Natural killer cell treated with Interleukin-12 subunit alpha and Interleukin-12 subunit beta and Interleukin-15 and Interleukin-18, amount 100 ng/mL, for 72 hours (primary cell): ENCODE measurements at places on chromosomes 2 and 18. TPM values are rescaled to one million over a fixed set of nuclear protein-coding genes. Genes with fewer than 3 reads are reported as not detected.

DNA sequence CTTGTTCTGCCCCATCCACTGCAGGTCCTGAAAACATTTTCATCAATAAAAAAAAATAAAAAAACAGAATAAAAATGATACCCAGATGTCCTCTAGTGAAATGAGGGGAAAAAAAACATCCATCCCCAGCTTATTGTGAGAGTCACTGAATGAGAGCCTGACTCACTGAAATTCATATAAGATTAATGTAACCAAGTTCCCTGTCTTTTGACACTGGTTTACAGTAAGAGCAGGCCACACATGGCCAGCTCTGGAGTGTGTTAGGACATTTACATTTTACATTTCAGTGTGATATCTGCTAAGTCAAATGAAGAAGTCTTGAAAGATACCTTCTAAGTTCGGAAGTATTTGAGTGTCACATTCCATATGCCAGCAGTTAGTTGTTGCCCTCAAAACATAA, 21.1 kb upstream of the IL18R1 start:
- DNase-seq = no peak

GRCh38 chr2:232838406-232838874, 31.6 kb upstream of the SNORC start:
- DNase-seq = peak; percentile 68

DNA sequence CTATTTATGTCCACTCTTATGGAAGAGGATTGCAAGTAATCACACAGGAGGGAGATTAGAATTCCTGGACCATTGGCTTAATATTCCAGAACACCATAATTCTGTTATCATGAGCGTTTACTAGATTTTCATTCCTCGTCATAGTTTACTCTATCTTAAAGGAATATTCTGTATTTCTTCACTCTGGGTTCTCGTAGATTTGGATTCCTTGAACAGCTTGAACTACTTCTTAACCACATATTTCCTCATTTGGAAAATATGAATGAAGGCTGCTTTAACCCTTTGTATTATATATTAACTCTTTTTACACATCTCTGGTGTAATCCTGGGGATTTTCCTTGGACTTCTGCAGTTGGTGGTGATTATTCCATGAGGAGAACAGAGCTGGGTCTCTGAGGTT, 46.3 kb upstream of the CCBE1 start:
- no peak for DNase-seq

- DNase-seq = no peak
Observed at GRCh38 chr2:203650860-203651613, 55.4 kb upstream of the CD28 start.

DNA sequence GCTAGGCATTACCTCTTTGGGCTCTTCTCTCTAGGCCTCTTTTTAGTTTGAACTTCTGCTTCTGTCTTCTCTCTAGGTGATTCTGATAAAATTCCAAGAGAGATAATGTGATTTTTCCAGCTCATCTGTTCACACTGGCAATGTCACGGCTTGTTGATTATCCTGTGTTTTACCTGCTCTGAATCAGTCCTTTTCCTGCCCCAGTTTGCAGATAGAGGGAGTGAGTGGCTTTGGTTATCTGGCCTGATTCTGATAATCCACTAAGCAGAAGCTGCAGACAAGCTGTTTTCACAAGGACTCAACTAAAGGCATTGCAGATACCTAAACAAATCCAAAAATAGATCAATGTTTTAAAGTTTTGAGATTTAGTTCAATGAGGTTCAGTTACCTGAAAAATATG, 111.9 kb downstream of the DCC start:
- DNase-seq = no peak

DNA sequence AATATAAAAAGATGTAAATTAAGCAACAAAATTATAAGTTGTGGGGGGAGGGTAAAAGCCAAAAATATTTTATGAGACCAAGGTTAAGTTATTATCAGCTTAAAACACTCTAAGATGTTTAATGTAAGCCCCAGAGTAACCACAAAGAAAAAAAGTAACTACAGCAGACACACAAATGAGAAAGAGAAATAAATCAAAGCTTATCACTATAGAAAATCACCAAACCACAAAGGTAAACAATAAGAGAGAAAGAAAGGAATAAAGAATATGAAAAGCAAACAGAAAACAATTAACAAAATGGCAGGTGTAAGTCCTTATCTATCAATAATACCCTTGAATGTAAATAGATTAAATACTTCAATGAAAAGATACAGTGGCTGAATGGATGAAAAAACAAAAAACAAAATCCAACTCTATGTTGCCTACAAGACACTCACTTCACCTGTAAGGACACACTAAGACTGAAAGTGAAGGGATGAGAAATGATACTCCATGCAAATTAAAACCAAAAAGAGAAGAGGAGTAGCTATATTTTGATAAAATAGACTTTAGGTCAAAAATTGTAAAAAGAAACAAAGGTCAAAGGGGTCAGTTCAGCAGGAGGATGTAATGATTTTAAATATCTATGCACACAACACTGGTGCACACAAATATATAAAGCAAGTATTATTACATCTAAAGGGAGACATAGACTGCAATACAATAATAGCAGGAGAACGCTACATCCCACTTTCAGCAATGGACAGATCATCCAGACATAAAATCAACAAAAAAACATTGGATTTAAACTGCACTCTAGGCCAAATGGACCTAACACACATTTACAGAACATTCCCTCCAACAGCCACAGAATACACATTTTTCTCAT, 80.7 kb downstream of the PTPN2 start:
- no peak for DNase-seq

DNA sequence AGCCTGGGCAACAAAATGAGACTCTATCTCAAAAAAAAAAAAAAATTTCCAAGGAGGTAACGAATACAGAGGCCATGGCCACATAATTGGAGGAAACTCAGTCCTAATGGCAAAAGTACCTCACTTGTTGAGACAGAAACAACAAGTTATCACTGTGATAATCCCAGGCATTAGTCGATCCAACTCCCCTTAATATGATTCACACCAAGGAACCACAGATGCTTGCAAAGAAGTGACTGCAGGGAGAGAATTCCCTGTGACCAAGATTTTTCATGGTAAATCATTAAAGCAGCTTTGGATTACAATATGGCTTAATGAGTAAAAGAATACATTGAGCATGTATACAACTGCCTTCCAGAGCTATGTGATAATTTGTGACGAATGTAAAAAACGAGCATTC, 80.4 kb upstream of the RNU4ATAC start:
- no peak for DNase-seq

- no peak for DNase-seq
Observed at GRCh38 chr18:36745219-36745975, 83.4 kb downstream of the TPGS2 start.

- DNase-seq = no peak
Observed at GRCh38 chr2:199488772-199489400, 31.1 kb upstream of the SATB2 start.

GRCh38 chr2:2698182-2699120, 367.4 kb upstream of the MYT1L start:
- DNase-seq = no peak

- no peak for DNase-seq
Observed at GRCh38 chr2:71609441-71609840, 156.1 kb downstream of the DYSF start.

DNA sequence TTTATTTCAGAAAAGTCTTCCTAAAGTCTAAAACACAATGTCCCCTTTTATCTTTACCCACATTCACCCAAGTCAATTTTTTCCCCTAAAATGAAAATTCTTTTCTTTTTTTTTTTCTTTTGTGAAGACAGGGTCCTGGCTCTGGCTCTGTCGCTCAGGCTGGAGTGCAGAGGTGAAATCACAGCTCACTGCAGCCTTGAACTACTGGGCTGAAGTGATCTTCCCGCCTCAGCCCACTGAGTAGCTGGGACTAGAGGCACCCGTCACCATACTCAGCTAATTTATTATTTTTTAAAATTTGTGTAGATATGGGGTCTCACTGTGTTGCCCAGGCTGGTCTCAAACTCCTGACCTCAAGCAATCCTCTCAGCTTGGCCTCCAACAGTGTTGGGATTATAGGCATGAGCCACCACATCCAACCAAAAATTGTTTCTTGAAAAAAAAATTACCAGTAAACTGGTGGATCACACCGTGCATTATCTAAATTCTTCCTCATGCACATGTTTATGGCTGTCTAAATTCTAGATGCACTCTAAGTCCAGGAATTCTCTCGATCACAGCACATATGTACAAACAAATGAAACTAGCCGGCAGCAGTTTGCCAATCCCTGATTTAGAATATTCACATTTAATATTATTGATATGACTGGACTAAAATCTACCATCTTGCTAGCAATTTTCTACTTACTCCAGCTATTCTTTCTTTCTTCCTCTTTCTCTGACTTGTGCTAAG, 56.8 kb downstream of the OLA1 start:
- DNase-seq = no peak

DNA sequence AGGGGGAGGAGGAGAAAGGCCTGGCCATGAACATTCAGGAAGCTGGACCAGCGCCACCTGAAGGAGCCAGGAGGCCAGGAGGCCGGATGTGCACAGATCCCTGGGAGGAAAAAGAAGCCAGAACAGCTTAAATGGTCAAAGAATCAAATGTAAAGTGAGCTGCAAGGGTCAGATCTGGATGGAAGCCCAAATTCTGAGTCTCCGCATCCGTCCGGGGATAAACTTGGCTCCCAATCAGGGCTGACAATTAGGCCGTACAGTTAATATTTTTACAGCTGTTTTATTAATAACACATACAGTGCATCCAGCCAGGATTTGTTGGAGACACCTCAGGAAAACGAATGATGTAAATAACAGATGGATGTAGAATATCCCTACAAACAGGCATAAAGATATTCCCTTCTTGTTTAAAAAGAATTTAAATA, 495.1 kb upstream of the TCF4 start:
- DNase-seq = no peak

- no peak for DNase-seq
Observed at GRCh38 chr2:102975996-102976975, 214.5 kb downstream of the TMEM182 start.

DNA sequence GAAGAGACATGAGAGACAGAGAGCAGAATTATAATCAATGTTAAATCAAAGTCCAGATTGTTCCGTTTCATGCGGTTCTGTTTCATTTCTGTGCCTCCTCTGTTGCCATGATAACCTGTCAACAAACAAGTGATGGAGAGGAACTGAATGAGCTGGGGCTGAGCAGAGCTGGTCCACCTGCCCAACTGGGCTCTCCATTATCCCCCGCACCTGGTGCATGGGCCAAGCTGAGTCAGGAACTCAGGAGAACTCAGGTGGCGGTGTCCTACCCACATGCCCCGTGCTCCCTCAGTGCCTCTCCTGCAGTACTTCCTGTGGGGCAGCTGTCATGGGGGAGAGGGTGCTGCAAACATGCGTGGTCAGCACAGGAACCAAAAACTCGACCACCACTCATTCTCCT, 178.8 kb downstream of the TTC32 start:
- no peak for DNase-seq

- DNase-seq = no peak
Observed at GRCh38 chr2:33441235-33441810, 35.1 kb upstream of the RASGRP3 start.

- DNase-seq = no peak
Observed at GRCh38 chr2:46290078-46290477, 7.1 kb upstream of the EPAS1 start.

- DNase-seq = no peak
Observed at GRCh38 chr18:12857991-12858544, 26.0 kb downstream of the PTPN2 start.

DNA sequence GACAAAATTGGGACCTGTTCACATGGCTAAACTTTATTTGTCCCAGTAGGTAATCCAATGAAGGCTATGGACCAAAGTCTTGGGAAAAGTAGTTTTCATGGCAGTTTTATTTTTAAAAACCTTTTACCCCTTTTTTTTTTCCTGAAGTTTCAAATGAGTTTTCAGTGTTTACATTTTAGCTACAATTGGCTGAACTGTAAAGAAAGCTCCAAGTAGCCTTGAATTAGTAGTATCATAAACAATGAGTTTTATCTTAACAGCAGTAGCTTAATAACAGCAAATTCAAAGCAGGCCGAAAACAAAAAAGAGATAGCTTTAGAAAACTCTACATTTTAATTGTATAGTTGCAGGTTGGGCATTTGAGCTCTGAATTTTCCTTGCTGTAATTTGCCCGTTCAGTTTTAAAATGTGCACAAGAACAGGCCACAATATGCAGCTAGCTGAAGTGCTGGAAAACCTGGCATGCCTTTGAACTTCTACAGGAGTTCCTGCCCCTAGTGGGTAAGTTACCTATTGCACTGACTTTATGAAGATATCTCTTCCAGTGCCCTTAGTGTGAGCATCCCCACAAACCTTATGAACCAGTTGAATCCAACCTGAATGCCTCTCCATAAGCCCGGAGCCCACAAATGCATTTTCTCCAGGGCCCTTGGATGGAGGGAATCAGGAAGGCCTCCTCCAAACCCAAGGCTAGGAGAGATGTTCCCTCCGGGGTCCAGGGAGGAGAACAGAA, 106.7 kb downstream of the XRCC5 start:
- no peak for DNase-seq

DNA sequence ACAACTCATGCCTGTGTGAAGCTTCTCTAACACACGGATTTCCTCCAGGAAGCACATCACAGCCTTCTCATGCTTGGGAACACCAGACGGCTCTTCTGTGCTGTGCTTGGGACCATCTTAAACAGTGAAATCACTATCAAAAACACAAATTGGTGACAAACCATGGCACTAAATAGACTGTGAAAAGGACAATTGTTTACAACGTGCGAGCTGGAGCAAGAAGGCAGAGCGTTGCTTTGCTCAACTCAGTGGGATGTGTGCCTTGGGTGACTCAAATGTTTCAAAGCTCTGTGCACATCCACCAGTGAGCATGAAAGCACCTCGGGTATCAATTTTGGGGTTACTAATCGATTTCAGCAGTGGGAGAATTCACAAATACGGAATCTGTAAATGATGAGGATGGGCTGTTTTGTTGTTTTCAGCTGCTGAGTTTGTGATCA, 182.4 kb upstream of the ARL4C start:
- no peak for DNase-seq

DNA sequence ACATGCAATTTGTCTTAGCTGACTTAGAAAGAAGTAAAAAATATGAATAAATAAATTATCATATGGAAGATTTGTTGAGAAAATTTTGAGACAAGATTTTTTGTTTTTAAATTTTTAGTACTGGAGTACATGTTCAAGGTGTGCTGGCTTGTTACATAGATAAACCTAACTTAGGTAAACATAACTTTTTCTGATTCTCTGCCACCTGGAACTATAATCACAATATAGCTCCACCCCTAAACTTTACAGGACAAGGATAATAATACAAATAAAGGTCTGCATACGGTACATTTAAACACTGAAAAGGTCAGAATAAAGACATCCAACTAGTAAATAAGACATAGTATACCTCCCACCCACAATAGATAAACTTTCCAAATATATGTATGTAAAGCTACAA, 330.5 kb downstream of the LRRTM4 start:
- no peak for DNase-seq

GRCh38 chr2:135954020-135954601, 31.3 kb downstream of the DARS1 start:
- DNase-seq = no peak

- DNase-seq = no peak
Observed at GRCh38 chr2:66761826-66762225, 326.9 kb downstream of the MEIS1 start.

- no peak for DNase-seq
Observed at GRCh38 chr18:43642727-43643330, 365.5 kb upstream of the SYT4 start.

Gene TCF7L1
- 0.14 TPM for total RNA-seq

Gene FZD7
- total RNA-seq = 1.6 TPM

Gene TTC39C
- 69.7 TPM for total RNA-seq

Gene ONECUT2
- total RNA-seq = 0.39 TPM

Gene SPAG16
- total RNA-seq = 6.6 TPM

Gene NXPH2
- not detected for total RNA-seq

Gene FAM110C
- 0.90 TPM for total RNA-seq

Gene GCG
- total RNA-seq = not detected

Gene ME2
- total RNA-seq = 120 TPM
